Activated CD4-positive, alpha-beta T cell treated with anti-CD3 and anti-CD28 coated beads, Interleukin-2, amount 50 U/mL, for 1 hour (primary cell): ENCODE measurements at places on chromosomes 6 and 20.
A peak's percentile ranks its signal among the peaks of the same experiment; 100 is the strongest.

DNA sequence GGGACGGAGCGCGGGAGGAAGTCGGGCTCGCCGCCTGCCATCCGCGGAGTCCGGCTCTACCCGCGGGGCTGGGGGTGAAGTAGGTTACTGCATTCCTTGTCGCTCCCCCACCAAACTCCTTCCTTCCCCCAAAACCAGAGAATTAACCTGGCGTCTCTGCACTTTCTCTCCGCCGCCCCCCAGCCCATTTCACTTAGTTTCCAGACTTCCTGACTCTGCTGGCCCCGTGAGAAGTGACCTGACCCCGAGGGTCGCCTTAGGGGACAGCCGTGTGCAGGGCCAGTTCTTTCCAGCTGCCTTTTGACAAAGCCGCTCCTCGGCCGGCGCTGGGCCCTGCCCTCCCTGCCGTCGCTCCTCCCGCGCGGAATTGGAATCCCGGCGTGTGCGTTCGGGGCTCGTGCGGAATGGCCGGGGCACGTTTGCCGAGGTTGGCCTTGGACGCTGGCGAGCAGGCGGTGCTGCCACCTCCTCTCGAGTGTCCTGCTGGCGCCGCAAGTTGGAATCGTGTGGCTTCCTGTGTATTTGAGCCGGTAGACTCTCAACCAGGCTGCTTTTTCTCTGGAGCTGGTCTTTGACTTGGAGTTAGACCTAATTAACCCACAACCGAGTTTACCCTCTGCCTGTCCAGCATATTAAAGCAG is 650 bp downstream of the DCBLD1 start:
- DNase-seq = no peak

DNA sequence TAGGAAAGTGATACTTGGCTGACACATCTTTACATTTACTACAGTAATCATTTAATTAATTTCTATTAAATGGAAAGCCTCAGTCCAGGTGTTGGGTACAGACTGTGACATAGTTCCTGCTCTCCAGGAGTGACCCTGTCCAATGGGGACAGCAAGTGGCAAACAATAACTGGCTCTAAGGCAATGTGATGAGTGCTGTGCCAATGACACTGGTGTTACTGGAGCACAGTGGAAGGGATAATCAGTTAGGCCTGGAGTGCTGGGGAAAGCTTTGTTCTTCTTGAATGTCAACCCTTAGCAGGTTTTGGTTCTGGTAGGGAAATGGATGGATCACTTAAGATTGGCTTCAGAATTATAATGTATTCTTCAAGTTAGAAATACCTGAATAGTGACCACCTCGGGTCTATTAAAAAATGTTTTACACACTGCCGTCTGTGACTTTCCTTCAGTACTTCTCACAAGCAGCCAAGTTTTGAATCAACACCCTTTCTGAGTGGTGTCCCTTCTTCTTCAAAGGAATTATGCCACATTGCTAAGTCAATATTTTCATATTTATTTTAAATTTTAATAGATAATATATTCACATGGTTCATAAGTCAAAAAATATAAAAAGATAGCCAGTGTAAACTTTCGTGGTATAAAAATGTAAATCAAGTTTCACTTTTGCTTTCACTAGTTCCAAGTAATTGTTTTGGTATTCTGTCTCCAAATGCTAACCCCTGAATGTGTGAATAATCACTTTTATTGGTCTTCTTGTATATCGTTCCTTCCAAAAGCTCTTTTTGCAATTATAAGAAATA is 9.6 kb downstream of the CMTR1 start:
- no peak for DNase-seq

- no peak for DNase-seq
Measured at GRCh38 chr20:45863543-45864470, 6.4 kb downstream of the ZSWIM3 start.

DNA sequence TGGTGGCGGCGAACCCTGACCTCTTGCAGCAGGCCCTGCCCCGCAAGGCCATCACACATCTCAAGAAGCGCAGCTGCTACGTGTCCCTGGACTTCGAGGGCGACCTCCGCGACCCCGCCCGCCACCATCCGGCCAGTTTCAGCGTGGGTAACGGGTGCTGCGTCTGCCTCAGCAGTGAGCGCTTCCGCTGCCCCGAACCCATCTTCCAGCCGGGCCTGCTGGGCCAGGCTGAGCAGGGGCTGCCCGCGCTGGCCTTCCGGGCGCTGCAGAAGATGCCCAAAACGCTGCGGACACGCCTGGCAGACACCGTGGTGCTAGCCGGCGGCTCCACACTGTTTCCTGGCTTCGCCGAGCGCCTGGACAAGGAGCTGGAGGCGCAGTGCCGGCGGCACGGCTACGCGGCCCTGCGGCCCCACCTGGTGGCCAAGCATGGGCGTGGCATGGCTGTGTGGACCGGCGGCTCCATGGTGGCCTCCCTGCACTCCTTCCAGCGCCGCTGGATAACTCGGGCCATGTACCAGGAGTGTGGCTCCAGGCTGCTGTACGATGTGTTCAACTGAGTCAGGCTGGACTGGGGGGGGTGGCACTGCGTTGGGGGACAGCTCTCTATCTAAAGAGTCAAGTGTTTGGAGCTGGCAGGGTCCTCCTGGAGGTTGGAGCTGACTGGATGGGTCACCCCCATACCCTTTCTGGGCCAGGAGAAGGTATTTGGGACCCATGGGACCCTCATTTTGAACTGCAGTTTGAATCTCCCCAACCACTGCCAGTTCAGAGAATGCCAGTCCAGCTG is 1.1 kb downstream of the ACTL10 start:
- DNase-seq = peak; percentile 74

DNA sequence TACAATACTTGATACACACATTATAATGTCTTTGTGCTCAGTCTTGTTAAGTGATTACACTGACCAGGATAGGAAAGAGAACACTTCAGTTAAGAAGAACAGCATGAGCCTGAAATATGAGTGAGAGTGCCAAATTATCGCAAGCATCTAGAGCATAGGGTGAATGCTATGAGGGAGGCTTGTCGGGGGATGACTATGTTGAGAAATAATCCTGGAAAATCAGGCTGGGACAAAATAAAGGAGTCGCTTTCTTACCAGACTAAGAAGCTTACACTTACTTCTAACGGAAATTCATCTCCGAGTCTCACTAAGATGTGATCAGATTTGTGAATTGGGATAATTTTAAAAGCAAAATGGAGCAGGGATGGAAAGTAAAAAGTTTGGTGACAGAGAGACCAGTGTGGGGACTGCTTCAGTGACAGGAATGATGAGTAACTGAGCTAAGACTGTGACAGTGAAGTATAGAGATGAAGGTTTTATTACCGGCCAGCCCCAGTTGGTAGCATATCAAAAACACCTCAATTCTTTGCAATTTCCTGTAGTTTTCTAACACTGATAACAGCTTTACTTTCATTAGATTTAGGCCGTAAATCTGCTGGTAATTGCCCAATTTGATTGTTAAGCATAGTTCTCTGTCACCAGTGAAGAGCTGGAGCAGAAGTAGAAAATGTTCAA is 48.4 kb upstream of the DEFB112 start:
- DNase-seq = no peak

- no peak for DNase-seq
Measured at GRCh38 chr6:158024566-158025297, 43.1 kb downstream of the SYNJ2 start.

DNA sequence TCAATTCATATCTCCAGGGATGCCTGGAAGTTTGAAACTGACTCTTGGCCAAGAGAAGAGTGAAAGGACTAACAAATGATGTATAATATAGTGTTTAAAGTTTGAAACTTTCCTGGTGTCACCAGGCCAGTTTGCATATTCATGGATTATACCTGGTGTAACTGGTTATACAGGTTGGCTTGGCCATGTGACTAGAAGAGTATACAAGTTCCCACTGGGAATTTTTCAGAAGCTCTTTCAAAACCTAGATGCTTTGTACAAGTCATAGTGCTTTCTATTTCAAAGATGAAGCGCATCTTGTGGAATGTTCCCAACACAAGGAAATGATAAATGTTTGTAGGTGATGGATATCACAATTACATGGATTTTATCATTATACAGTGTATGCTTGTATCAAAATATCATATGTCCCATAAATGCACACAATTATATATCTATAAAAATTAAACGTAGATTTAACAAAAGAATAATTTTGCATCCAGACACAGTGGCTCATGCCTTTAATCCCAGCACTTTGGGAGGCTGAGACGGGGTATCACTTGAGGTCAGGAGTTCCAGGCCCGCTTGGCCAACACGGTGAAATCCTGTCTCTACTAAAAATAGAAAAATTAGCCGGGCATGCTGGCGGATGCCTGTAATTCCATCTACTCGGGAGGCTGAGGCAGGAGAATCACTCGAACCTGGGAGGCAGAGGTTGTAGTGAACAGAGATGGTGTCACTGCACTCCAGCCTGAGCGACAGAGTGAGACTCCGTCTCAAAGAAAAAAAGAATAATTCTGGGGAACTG is 1420.2 kb downstream of the GRIK2 start:
- no peak for DNase-seq

DNA sequence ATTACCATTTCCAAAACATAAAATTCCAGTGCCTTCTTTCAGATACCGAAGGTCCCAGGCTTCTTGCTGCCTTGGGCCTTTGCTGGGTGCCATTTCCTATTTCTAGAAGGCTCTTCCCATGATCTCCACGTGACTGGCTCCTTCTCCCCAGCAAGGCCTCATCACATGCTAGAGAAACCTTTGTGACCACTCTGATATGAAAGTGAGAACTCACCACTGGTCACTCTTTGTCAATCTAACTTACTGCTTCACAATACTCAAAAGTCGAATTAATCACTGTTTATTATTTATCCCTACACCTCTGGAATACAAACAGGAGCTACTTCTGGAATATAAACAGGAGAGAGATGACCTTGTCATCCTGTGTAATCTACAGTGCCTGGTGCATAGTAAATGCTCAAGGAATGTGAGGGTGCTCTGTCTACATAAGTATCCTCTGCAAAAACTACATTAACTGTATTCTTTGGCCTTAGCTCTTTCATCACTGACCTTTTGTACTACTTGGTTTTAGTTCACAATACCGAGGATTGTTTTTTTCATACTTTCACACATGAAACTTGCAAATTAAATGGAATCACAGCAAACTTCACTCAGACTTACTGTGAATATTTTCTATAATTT is 1.6 kb downstream of the STX7 start:
- no peak for DNase-seq

- DNase-seq = no peak
Measured at GRCh38 chr6:75563032-75563431, 38.6 kb upstream of the SENP6 start.

DNA sequence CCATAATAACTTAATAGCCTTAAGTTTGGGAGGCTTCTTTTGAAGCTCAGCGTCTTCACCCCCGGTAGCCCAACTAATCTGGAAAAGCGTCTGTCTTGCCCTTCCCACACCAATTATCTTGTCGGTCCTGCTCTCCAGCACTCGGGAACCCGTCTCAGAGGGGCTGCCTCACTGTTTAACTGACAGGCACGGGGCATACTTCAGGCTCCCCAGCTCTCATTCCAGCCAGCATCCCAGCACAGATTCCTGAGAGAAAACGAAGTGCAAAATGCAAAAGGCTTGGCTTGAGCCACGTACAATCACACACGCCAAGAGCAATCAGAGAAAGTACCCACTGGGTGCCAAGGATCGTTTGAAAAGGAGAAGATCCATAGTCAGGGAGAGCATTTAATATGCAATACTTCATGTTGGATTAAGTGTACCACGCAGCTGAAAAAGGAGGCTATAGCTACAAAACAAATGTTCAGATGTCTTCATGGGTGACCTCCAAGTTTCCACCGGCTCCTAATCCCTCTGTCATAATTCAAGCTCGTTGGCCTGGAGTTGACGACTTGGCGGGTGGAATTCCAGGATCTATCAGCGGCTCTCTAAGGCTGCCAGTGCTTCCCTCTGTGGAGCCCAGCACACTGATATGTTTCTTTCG is 53.7 kb upstream of the STX16 start:
- no peak for DNase-seq

DNA sequence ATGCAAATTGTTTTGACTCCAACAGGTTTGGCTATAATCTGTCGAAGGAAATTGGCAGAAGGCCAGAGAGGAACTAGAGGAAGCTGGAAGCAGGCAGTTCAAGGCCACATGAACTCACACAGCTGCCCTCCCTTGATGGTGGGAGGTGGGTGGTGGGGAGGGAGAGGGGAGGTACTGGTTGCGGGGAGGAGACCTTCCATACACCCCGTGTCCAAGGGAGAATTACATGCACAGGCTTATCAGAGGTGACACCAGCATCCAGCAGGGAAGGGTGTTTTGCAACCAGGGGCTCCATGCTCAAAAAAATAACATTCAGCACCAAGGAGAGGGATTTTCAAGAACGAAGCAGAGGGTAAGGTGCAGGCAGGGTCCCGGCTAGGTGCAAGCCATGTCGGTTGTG is 9.1 kb downstream of the PRND start:
- no peak for DNase-seq

DNA sequence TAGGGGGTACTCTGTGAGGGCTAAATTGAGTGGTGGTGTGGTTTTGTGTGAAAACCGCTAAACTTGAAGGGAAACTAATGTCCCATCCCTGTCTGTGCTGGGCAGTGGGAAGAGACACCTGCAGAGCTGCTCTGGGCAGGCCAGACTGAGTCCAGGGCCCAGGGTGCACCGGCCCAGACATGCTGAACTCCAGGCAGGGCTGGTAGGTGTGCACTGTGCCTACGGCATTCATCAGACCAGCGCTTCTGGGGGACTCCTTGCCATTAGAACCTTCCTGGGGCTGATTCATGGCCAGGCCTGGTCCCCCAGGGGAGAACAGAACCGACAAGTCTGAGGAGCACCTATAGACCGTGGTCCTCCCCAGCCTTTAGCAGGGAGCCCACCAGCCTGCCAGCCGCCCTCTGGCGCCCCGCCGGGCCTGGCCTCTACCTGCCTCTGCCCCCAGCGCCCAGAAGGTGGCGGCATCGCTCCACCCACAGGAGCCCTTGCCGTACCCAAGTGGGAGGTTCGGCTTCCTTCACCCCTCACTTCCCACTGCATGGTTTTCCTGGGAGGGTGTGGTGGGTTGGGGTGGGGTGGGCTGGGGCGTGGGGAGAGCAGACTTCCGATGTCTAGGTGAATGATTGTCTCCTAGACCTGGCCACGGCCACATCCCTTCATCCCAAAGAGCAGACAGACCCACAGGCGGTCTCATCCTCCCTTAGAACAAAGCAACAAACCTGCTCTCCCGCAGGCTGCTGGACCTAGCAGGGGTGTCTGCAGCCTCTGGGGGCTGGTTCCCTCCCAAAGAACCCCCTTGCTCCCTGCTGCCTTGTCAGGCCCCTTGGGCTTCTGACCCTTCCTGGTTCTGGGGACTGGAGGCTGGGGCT is 15.5 kb downstream of the CCDC167 start:
- DNase-seq = peak; percentile 79

- DNase-seq = no peak
Measured at GRCh38 chr6:85561750-85562357, 31.8 kb downstream of the SNX14 start.

GRCh38 chr6:141152951-141153350 is 979.8 kb upstream of the GJE1 start:
- no peak for DNase-seq

DNA sequence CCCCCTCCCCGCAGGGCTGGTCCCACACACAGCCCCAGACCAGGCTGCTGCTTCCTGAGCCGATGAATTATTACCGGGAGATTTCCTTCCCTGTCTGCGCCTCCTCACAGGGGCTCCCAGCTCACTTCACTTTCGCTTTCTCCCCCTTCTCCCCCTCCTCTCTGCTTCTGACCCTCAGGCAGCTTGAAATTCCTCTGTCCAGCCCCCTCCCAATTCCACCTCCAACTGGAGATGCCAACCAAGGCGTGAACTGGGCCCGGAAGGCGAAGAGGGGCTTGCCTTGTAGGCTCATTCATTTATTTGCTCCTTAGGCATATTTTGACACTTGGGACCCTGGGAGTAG is 1.7 kb upstream of the TCF15 start:
- no peak for DNase-seq
